Astrocyte of the spinal cord (primary cell): ENCODE measurements at places on chromosomes 2 and 18.

DNA sequence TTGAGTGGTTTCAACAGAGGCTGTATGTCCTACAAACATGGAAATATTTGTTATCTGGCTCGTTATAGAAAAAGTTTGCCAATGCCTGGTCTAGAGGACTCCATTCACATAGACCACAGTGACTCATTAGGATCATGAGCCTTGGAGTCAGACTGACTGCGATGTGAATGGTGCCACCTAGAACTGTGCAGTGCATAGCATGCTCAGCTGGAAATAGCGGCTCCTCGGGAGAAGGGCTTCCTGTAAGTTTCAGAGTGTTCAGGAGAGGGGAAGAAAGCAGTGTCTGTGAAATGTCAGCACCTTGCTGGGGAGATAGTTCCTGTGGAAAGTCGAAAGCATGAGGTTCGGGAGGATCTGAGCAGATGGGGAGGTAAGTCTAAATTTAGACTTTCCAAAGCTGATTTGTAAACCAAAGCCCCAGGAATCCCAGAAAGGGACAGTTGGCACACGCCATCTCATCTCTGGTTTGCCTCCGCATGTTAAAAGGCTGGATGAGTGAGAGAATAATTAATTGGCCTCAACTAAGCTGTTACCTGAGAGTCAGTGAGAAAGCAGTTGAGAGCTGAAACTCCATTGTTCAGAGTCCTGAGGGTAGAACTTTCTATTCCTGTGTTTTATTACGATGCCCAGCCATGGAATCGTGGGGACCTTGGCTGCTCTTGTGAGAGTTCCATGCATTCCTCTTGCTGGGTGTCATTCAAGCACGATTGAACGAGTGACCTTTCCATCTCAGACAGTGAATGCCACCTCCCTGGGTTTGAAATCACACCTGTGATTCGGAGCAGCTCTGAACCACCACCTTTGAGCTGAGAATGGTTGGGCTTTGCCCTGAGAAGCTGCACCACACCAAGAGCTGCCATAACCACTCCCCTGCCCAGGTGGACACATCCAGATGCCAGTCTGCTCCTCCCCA, 99.5 kb downstream of the MAPK4 start:
- DNase-seq, result no peak

DNA sequence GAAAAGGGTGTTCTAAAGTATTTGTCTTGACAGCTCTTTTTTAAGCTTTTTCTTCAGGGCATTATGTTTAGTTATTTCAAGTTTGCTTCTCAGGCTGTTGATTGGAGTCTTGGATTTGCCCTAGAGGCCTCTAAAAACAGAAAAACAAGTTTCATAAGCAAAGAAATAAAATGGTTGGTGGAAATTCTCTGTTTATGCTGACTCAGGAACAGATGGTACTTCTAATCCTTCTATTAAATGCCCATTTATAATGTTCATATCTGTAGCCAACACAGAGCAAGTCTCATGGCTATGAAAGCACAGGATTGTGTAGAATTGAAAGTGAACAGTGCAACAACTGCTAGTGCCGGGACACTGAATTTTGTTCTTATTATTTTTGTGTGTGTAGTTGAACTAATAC, 60.4 kb downstream of the KCNJ3 start:
- no peak for DNase-seq

DNA sequence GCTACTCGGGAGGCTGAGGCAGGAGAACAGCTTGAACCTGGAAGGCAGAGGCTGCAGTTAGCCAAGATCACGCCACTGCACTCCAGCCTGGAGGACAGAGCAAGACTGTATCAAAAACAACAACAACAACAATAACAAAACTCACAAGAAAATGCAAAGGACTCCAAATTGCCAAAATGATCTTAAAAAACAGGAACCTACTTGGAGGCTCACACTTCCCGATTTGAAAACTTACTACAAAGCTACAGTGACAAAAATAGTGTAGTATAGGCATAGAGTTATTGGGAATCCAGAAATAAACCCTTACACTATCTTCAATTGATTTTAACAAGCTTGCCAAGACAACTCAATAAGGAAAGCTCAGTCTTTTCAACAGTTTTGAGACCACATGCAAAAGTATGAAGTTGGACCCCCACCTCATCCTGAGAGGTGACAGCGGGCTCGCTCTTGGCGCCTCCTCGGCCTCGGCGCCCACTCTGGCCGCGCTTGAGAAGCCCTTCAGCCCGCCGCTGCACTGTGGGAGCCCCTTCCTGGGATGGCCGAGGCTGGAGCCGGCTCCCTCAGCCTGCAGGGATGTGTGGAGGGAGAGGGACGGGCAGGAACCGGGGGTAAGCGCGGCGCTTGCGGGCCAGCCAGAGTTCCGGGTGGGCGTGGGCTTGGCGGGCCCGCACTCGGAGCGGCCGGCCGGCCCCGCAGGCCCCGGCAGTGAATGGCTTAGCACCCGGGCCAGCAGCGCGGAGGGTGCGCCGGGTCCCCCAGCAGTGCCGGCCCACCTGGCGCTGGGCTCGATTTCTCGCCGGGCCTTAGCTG, 18.3 kb upstream of the ACVR2A start:
- no peak for DNase-seq

DNA sequence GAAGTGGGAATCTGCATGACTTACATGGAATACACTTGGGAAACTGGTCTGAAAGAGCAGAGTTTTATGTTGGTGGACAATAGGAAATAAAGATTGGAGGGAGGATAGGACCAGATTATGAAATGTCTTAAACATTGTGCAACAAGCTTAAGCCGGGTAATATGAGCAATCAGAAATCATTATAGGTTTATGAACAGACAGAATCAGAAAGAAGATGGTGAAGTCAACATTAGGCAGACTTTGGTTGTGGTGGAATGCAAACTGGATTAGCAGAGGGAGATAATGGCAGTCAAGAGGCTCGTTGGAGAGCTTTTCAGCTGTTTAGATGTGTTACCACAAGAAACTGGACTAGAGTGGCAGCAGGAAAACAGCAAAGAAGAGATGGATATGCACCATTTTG, 43.5 kb downstream of the CRIM1 start:
- no peak for DNase-seq

GRCh38 chr2:164625378-164625971, 4.2 kb upstream of the GRB14 start:
- DNase-seq, result peak; percentile 36

GRCh38 chr2:38290332-38290731, 86.7 kb downstream of the ATL2 start:
- DNase-seq, result no peak

DNA sequence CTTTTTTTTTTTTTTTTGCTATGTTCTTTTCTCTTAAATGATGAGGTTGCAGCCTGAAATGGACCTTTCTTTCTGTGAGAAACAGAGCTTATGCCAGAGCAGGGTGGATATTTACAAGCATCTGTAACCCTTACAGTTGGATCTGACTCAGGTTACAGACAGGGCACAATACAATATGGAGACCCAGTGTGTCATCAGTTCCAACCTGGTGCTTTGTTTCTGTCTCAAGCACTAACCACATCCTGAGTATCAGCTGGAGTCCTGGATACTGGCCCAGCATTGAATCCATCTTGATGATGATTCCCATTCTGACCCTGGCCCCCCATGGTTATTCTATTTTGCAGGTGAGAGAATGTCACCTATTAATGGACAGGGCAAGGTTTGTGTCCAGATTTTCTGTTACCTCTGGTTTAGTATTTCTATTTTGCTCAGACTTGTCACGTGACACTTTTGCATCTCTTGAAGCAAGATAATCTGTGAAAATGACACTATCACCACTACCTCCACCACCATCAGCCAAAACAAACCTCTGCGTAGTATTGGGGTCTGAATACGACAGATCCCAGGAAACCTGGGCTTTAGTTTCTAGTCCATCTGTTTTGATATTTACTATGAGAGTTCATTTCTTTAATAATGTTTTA, 174.0 kb downstream of the CCDC85A start:
- peak; percentile 6 for DNase-seq

GRCh38 chr18:54859667-54860421, 31.6 kb downstream of the RAB27B start:
- no peak for DNase-seq

GRCh38 chr2:27717070-27717795, 53.5 kb downstream of the SLC4A1AP start:
- no peak for DNase-seq

DNA sequence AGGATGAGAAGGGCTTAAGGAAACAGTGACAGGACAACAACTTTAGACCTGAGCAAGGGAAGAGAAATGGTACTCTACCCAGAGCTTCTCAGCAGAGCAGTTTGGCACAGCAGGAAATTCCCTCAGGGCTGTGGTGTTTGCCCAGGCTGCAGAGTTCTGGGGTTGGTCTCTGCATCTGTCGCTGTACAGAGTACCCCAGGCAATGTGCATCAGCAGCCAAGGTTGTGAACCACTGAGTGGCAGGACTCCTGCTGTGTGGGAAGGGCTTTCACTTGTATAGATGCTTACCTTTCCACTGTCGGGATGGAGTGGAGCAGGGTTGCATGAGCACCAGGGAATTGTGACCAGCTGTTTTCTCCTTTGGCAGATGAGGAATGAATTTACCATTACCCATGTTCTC, 21.2 kb downstream of the STAMBP start:
- no peak for DNase-seq

GRCh38 chr2:39128919-39129391, 8.1 kb upstream of the SOS1 start:
- no peak for DNase-seq

DNA sequence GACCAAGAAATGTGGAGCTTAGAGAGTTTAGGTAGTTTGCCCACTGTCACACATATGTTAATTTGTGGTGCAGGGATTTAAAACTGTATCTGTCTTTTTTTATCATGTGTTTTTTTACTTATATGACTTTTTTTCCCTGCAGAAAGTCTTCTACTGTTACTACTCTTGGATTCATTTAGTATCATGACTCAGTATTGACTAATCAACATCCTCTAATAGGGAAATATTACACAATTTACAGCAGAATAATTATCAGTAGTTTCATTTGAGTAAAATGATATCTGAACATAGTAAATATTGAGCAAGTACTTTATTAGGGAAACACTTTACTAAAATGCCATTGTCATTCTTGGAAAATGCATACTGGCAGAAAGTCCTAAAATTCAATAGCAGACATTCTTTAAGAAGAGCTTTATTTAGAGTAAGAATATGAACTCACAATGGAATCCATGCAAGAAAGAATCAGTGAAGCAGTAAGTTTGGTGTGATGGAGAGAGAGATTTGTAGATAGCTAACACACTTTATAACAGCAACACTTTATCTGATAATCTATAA, 425.9 kb upstream of the SLC8A1 start:
- DNase-seq, result peak; percentile 2

DNA sequence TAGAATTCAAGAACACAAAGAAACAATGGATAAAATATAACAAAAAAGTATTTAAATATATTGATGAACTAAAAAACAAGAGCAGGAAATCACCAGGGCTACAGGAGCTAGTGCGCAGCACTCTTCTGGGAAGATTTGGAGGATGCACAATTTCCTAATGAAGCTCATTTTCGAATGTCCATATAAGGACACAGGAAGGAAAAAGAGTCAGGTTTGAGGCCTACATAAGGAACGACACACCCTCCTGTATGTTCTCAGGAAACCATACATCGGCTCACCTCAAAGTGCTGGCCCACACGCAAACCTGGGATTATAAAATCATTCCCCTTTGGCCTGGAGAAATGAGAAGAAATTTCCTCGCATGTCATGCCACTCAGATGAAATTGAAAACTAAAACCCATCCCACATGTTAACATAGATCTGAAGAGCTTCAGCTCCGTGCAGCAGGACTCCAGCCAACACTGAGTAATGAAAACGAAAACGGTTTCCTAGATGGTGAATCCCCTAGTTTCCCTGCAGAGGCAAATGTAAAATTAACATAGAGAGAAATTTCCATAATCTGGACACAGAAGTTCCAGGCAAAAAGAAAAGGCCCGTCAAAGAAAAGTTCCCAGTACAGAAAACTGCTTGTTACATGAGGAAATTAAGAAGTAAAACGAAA, 825.8 kb downstream of the SOCS6 start:
- DNase-seq, result no peak

- DNase-seq, result peak; percentile 95
These were observed 143.5 kb downstream of the TGIF1 start for GRCh38 chr18:3593381-3593903.

GRCh38 chr2:230202430-230203109, 17.2 kb downstream of the SP110 start:
- no peak for DNase-seq

GRCh38 chr2:17892770-17893534, 14.5 kb downstream of the KCNS3 start:
- DNase-seq, result no peak

- no peak for DNase-seq
These were observed 121.6 kb downstream of the SP100 start for GRCh38 chr2:230537531-230537976.

DNA sequence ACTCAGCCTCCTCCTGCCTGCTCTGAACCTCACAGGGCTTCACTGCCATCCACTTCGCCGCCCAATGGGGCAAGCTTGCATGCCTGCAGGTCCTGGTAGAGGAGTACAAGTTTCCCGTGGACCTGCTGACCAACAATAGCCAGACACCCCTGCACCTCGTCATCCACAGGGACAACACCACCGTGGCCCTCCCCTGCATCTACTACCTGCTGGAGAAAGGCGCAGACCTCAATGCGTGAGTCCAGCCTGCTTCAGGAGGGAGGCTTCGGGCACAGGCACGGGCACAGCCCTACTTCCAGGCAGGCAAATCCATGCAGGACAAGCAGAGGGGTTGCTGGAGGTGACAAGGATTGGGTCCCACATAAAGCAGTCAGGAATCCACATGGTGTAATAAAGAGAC, 1.2 kb downstream of the ANKRD53 start:
- no peak for DNase-seq

DNA sequence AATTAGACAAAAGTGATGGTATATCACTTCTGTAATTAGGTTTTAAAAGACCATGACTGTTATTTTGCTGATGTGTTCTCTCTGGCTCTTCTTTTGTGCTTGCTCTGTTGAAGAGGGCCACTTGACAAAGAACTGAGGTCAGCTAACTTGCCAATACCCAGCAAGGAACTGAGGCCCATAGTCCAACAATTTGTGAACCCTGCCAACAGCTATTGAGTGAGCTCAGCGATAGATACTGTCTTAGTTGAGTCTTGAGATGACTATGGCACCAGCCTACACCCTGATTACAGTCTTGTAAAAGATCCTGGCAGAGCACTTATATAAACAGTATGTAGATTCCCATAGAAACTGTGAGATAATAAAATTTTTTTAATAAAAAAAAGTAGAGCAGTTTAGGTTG, 103.0 kb downstream of the BMPR2 start:
- DNase-seq, result no peak

- DNase-seq, result no peak
These were observed 5.0 kb downstream of the BIN1 start for GRCh38 chr2:127101756-127102477.

GRCh38 chr2:203122317-203122986, 107.8 kb downstream of the NBEAL1 start:
- no peak for DNase-seq
